Left renal cortex interstitium (tissue), 4 donors: ENCODE measurements at places on chromosomes 2 and 18.
A peak's percentile ranks its signal among the peaks of the same experiment; 100 is the strongest.

GRCh38 chr2:216538538-216538937 is 39.9 kb downstream of the RPL37A start:
- no peak for DNase-seq

DNA sequence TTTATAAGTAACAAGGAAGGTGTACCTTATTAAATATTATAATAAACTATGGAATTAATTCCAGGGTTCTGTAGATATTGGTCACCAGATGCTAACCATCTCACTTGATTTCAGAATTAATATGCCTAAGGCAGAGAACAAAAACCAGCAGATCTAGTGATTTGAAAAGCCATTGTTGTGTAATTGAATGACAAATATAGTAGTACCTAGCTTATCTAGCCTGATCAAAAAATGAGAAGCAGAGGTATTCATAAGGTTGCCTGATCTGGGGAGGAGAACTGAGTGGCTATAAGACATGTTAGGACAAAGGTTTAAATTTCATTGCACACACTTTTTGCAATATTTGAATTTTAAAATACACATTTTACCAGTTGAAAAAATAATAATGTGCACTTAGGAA is 132.0 kb upstream of the UBE2E3 start:
- DNase-seq = no peak

- DNase-seq = no peak
These were observed 131.3 kb downstream of the PRPF40A start for GRCh38 chr2:152585830-152586484.

DNA sequence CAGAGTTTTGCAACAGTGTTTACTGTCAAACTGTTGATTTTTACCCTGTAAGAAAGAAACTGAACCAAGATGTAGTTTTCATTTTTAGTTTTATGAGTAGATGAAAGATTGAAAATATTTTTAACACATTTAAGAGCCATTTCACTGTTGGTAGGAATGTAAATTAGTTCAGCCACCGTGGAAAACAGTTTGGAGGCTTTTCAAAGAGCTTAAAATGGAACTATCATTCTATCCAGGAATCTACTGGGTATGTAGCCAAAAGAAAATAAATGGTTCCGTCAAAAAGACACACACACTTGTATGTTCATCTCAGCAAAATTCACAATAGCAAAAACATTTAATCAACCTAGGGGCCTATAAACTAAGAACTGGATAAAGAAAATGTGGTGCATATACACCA is 729.8 kb upstream of the CDH7 start:
- DNase-seq = no peak

DNA sequence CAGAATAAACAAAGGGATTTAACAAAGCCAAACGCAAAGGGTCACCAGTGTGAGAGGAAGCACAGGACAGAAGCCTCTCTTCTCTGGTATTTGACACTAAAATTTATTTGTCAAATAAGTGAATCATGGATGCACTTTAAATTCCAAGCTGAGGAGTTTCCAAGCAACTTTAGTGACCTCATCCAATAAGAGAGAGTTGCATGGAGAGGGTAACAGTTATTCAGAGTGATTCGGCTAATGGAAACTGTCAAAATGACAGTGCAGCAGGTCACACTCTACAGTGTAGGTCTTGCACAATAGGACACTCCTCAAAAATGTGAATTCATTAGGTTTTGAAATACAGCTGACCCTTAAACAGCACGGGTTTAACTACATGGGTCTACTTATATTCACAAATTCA is 103.9 kb upstream of the ACVR1C start:
- DNase-seq = no peak

- DNase-seq = no peak
These were observed 71.8 kb downstream of the CMPK2 start for GRCh38 chr2:6793913-6794312.

- DNase-seq = no peak
These were observed 157.0 kb downstream of the DOCK10 start for GRCh38 chr2:224885291-224885690.

GRCh38 chr18:26993568-26993967 is 128.1 kb upstream of the AQP4 start:
- DNase-seq = no peak

DNA sequence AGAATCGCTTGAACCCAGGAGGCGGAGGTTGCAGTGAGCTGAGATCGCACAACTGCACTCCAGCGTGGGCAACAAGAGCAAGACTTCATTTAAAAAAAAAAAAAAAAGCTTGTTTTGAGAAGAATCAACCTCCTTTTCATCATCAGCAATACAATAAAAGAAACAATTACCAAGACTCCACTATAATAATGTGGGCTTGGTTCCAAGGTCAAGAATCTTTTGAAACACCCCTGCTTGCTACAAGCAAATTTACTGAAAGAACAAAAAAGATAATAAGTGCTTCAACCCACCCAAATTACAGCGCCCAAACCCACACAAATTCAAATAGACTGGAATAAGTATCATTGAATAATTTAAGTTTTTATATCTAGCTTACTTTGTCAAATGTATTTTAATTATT is 33.6 kb upstream of the MAPRE3 start:
- DNase-seq = no peak

- DNase-seq = no peak
These were observed 58.3 kb downstream of the RDH14 start for GRCh38 chr2:18502142-18502541.

- no peak for DNase-seq
These were observed 10.8 kb upstream of the YWHAQ start for GRCh38 chr2:9641641-9642040.

- no peak for DNase-seq
These were observed 81.7 kb downstream of the TMEM185B start for GRCh38 chr2:120141300-120142069.

DNA sequence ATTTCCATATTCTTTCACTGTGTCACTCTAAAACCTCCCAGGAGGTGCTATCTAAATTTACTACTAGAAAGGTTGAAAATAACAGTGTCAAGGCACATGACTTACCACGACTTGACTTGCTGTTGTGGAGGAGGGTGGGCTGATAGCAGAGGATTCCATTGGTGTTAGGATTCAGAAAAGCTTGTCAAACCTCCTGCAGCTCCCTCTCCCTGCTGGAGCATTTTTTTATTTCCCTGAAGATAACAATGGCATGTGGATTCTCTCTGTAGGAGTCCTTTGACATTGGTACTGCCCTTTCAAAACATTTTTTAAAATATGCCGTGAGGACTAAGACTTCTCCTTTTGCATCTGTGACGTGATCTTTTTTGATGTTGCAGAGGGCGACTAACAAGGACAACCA is 696.9 kb upstream of the GYPC start:
- DNase-seq = no peak

DNA sequence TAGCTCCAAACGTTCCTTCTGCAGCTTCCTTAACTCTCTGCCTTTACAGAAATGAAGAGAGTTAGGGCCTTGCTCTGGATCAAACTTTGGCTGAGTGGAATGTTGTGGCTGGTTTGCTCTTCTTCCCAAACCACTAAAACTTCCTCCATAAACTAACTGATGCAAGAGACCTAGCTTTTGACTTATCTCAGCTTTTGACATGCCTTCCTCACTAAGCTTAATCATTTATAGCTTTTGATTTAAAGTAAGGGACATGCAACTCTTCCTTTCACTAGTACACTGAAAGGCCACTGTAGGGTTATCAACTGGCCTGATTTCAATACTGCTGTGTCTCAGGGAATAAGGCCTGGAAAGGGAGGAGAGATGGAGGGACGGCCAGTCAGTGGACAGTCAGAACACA is 8.3 kb downstream of the PXDN start:
- no peak for DNase-seq

GRCh38 chr18:12637901-12638643 is 19.8 kb downstream of the SPIRE1 start:
- DNase-seq = no peak

GRCh38 chr18:62486290-62486964 is 36.4 kb upstream of the ZCCHC2 start:
- no peak for DNase-seq

GRCh38 chr18:41644466-41644865 is 310.6 kb upstream of the PIK3C3 start:
- no peak for DNase-seq

- DNase-seq = no peak
These were observed 9.0 kb downstream of the MALL start for GRCh38 chr2:110106642-110107041.

DNA sequence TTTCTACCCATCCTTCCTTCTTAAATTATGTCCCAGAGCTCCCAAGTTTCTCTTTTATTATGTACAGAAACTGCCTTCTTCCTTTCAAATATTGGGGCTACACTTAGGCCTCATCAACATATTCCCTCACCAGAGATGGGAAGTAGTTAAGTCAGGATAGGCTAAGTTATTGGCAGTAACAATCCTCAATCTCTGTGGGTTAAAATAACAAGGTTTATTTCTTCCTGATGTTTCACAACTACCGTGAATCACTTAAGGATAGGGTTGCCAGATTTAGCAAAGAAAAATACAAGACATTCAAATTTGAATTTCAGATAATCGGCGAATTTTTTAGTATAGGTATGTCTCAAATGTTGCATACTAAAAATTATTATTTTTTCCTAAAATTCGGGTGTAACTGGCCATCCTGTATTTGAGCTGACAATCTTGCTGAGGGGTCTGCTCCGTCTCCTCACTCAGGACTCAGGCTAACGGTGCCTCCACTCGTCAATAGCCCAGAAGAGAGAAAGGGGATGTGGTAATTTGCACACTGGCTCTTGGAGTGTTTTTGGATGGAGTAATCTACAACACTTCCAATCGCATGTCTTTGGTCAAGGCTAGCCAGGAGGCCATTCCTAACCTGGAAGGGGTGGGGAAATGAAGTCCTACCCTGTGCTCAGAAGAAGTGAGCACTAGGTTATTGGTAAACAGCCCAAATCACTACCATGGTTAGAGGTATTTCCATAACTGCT is 91.7 kb downstream of the ACTR3 start:
- no peak for DNase-seq

GRCh38 chr2:54212456-54212855 is 43.6 kb downstream of the TSPYL6 start:
- no peak for DNase-seq

GRCh38 chr18:35241448-35241804 is 592 bp downstream of the ZNF397 start:
- DNase-seq = peak; percentile 59

DNA sequence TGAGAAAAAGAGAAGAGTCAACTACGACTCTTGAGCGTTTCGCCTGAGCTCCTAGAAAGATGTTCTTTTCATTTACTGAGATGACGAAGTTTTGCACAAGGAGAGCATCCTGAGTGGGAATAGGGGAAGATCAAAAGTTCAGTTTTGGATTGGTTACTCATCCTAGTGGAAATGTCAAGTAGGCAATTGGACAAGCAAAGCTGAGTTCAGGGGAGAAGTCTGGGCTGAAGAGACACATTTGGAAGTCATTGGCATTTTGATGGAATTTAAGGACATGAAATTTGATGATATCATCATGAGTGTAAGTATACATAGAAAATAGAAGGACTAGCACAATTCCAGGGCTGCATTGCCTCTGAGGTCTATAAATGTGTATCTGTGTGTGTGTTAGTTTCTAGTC is 416.6 kb downstream of the RAD51AP2 start:
- DNase-seq = no peak

- DNase-seq = no peak
These were observed 582.4 kb upstream of the RAB6C start for GRCh38 chr2:129396980-129397599.

GRCh38 chr18:32060026-32060425 is 31.6 kb upstream of the RNF138 start:
- DNase-seq = no peak

DNA sequence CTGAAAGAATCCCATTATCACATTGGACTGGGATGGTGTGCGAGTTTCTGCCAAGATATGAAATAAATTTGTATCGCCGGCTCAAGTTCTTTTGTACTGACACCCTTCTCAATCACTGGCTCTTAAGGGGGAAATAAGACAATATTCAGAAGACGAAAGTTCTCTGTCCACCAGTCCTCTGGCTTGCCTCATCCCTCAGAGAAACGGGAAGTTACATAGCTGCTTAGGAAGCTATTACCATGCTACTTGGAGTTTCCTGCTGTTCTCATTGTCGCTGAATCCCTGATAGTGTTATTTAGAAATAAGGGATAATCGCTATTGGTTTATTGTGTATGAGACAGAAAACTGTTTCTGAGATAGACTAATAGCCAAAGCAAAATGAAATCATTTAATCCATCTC is 205.0 kb upstream of the ZNF521 start:
- DNase-seq = no peak

GRCh38 chr2:64049633-64050220 is 30.5 kb upstream of the VPS54 start:
- peak; percentile 70 for DNase-seq

DNA sequence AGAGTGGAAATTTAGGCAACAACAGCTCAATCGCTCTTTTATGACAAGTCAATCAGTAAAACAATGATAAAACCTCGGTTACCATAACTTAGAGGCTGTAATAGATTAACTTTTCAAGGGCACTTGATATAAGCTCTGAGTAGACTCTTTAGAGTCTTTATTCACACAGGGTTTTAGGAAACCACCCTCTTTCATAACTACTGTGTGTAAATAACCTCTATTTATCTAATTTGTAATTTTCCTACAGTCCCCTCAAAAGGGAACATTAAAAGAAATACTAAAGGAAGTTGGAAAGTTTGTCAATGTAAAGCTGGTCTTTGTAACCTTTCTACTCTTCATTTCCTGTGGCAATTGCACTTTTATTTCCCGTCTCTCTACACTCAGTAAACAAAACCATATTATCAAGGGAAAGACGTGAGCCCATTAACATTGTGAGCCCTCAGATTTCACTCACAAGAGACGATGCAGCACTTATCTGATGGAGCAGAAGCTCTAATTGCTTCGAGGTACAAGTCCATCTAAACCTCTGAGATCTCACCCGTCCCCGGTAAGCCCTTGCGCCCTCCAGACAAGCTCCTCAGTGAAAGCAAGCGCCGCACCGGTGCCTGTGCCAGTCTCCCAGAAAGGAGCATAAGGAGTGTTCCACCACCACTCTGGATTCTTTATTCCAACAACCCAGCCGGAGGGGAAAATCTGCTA is 1.1 kb upstream of the HOXD1 start:
- no peak for DNase-seq

DNA sequence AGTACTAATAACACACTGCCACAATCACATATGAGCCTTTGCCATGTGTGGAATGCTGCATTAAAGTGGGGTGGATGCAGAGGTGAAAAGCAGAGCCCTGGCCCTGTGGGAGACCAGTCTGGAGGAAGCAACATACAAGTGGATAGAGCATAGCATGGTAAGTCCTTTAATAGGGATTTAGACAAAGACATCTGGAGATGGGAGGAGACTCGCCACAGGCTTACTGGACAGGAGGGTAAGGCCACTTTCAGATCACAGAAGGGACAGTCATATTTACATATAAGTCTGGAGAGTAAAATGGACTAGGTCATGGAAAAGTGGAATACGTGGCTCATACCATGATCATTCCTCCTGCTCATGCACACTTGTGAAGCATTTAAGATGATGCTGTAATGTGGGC is 84.3 kb downstream of the PPP1R1C start:
- DNase-seq = no peak

DNA sequence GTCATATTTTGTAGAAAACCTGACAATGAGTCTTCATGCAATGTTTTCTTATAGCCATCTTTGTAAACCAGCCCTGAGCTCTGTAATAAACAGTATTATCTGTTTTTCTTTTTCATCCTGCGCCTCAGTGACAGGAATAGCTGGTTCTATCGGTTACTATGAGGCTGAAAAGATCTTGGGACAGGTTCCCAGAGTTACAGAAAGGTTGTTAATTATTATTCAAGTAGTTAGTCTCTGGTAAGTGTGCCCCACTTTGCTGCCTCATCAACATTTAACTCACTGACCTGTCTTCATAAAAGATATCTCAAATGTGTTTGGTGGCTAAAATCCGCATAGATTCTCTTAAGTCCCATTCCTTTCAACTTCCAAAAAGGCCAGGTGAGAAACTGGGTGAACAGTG is 18.6 kb downstream of the ACAA2 start:
- no peak for DNase-seq
